ENCODE measurements at places on chromosomes 4 and X.

GRCh38 chr4:33200377-33200776, 2480.2 kb downstream of the PCDH7 start:
- DNase-seq: no peak

- DNase-seq: no peak
Measured at GRCh38 chr4:165761963-165762362, 111.1 kb upstream of the TLL1 start.

GRCh38 chr4:175705407-175705806, 106.7 kb downstream of the GPM6A start:
- no peak for DNase-seq

DNA sequence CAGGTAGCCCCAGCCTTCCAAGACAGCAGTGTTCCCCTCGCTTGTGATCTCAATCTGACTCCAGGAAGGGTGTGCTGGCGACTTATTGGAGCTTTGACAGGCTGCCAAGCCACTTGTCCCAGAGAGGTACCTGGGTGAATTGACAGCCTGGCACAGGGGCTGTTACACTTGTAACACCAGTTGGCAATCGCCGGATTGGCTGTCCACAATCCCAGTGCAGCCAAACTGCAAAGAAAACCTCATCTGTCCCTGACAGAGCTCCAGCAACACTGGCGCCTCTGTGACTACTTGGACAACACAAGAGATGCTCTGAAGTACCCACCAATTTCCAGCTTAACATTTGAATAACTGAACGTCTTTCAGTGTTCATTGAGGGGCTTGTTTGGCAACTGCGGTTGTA, 76.8 kb upstream of the PRPS1 start:
- no peak for DNase-seq

DNA sequence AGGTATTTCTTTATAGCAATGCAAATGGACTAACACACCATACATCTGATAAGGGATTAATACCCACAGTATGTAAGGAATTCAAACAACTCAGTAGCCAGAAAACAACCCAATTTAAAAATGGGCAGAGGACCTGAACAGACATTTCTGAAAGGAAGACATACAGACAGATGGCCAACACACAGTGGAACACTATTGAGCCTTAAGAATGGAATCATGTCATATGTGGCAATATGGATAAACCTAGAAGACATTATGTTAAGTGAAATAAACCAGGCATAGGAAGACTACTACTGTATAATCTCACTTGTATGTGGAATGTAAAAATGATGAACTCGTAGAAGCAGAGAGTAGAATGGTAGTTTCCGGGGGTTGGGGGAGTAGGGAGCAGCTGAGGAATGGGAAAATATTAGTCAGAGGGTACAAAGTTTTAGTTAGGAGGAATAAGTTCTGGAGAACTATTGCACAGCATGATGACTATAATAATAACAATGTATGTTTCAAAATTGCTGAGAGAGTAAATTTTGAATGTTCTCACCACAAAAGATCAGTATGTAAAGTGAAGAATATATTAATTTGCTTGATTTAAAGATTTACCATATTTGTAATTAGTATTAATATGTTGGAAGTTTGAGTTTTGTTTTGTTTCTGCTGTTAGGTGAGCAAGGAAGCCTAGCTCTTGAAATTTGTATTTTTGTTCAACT, 25.2 kb downstream of the WDR44 start:
- no peak for DNase-seq

- peak; percentile 22 for DNase-seq
Measured at GRCh38 chr4:88803600-88804096, 106.0 kb upstream of the NAP1L5 start.

DNA sequence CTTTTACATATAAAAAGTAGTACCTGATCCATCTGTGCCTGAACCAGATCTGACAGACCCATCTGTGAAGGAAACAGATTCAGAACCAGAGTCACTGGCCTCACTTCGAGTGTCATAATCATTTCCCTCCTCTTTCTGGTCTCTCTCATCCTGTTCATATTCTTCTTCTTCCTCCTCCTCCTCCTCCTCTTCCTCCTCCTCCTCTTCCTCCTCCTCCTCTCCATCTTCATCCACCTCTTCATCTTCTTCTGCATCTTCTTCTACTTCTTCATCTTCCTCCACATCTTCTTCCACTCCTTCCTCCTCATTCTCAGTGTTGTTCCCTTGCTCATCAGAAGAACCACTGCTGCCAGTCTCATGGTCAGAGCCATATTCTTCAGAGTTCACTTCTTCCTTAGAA, 12.9 kb downstream of the YTHDC1 start:
- no peak for DNase-seq

Measured in activated T-cell treated with anti-CD3 and anti-CD28 coated beads, Interleukin-2, amount 50 U/mL, for 48 hours (primary cell).